ENCODE measurements at places on chromosomes 4 and X.

GRCh38 chr4:52939325-52939724 is 77.2 kb downstream of the RASL11B start:
- DNase-seq: no peak

GRCh38 chrX:148836741-148837140 is 336.3 kb downstream of the AFF2 start:
- DNase-seq: no peak

- no peak for DNase-seq
Observed at GRCh38 chr4:53520116-53520515, 71.2 kb downstream of the LNX1 start.

GRCh38 chr4:146763560-146763959 is 124.9 kb downstream of the POU4F2 start:
- DNase-seq: no peak

- no peak for DNase-seq
Observed at GRCh38 chr4:2321279-2322196, 59.6 kb upstream of the MXD4 start.

Measured in T47D (cell line).